ENCODE measurements at places on chromosomes 1 and 21.

DNA sequence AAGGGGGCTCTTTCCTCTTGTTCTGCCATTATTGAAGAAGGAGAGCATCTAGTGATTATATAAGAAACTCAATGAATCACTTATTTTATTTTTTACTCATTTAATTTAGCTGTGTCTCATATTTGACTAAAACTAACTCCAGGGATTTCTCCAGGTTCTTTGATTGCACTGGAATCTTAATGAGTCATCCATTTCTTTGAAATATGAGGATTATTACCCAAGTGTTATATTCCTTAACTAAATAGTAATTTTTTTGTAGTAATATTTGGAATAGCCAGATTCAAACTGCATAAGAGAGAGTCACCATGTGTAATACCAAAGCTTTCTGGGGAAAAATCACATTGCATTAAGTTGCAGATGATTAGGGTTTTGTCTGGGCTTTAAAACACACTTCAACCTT is 59.5 kb downstream of the NTMT2 start:
- DNase-seq = no peak

GRCh38 chr1:205774198-205775014 is 876 bp downstream of the RAB29 start:
- peak; percentile 85 for DNase-seq

DNA sequence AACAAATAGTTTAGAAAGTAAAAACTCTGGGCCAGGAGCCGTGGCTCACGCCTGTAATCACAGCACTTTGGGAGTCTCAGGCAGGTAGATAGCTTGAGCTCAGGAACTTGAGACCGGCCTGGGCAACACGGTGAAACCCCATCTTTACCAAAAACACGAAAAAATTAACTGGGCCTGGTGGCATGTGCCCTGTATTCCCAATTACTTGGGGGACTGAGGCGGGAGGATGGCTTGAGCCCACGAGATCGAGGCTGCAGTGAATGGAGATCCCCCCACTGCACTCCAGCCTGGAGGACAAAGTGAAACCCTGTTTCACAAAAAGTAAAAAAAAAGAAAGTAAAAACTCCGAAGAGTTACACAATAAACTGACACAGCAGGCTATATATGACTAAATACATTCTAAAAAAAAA is 10.6 kb downstream of the CEP170 start:
- DNase-seq = no peak

GRCh38 chr1:183223467-183223866 is 37.4 kb downstream of the LAMC2 start:
- DNase-seq = no peak

- DNase-seq = no peak
Measured at GRCh38 chr1:91022518-91022929, 689 bp upstream of the ZNF644 start.

GRCh38 chr1:57024855-57025254 is 59.0 kb upstream of the C8B start:
- no peak for DNase-seq

- DNase-seq = no peak
Measured at GRCh38 chr1:161427733-161428516, 60.2 kb upstream of the CFAP126 start.

- no peak for DNase-seq
Measured at GRCh38 chr1:116954440-116954839, 44.7 kb downstream of the PTGFRN start.

- DNase-seq = no peak
Measured at GRCh38 chr21:36926989-36927718, 39.3 kb downstream of the HLCS start.

- no peak for DNase-seq
Measured at GRCh38 chr1:10459184-10459583, 9.4 kb downstream of the CORT start.

DNA sequence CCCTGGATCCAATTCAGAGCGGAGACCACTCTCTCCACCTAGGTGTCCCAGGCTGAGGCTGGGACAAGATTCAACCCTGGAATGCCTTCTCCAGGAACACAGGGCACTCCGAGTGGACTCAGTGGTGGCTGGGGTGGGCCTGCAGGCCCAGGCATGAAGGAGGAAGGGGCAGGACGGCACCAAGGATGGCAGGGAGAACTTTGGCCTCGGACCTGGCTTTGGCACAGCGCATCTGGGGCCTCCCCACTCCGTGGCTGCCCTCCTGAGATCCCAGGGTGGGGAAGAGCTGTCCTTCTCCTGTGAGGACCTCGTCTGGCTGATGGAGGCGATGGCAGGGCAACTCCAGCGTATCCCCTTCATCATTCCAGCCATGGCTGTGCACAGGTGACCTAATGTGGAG is 35.6 kb downstream of the DHCR24 start:
- no peak for DNase-seq

DNA sequence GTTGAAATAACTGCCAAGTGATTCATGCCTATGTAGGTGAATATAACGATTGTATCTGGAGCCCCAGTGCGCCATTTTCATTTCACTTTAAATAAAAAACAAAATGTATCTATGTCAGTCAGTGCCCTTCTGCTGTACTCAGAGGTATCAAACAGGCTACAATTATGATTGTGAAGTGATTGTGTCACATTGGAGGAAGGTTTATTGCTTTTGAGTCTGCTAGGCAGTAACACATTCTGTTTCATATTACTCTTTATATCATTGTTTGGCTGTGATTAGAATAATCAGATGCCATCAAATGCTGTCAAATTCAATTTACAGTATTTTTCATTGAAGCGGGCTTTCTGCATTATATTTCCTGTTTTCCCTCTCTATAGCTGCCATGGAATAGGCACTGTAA is 171.9 kb downstream of the KCTD3 start:
- DNase-seq = no peak

- DNase-seq = no peak
Measured at GRCh38 chr1:220786337-220787068, at the start of gene MTARC1. MTARC1 (plus strand) TSS chr1:220786913; CDS start chr1:220786945, 32 bp downstream.
